Stimulated activated CD4-positive, alpha-beta T cell treated with anti-CD3 and anti-CD28 coated beads, Interleukin-12 subunit alpha, Interleukin-12 subunit beta, amount 100 ng/mL, for 24 hours (primary cell): ENCODE measurements at places on chromosomes 16 and 17.

DNA sequence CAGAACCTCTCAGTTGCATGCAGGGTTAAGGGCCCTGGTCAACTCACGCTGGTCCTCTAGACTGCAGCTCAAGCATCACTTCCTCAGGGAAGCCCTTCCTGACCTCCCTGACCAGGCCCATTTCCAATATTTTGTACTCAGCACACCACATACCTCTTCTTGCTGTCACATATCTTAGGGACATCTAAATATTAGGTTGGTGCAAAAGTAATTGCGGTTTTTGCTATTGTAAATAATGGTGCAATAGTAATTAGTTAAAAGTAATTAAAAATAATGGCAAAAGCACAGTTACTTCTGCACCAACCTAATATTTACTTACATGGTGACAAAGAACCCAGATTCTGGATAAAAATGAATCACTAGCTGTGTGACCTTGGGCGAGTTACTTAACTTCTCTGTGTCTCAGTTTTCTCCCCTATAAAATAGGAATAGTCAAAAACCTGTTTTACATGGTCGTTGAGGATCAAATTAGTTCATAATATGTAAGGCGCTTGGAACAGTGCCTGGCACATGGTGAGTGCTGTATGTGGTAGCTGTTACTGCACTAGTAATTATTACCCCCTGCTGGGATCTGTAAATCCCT lies 177.4 kb downstream of the PRKCB start:
- no peak for DNase-seq

DNA sequence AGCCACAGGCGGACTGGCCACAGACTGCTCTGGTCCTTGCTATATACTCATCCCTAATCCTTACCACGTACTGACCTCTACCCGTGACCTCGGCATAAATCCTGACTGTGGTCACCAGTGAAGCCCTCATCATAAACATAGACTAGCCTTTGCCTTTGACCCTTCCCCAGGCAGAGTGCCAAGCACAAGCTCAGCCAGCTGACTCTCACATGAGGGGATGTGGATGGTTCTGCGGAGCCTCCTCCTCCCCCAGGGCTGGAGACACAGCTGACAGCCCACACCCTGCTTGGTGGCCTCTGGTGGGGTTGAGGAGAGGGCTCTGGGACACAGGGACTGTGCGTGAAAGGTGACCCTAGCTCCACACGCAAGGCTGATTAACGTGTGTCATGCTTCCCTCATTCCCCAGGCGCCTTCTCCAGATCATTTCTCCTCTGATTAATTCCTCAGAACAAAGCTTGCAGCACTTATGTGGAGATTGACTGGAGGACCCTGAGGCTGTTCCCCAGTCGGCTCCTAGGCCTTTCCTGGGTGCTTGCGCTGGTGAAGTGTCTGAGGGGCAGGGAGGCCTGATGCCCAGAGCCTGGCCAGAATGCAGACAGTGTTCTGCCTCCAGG lies 241.5 kb upstream of the NLRP1 start:
- DNase-seq, result no peak

DNA sequence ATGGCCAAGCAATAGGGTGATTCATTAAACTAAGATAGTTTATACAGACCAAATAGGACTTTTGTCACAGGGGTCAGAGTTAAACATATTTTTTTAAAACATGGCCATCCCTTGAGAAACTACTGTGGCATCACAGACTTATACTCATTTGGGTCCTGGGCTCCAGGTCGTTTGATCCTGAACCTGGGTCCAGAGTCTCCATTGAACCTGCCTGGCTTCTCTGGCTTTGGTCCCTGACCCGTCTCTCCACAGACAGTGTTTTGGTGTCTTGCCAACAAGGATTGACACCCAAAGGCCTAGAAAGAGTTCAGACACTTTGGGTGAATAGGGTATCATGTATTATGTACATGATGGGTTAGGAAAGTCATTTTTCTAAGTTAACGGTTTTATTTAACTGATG lies 236.7 kb downstream of the PHKB start:
- no peak for DNase-seq

GRCh38 chr17:2691069-2691871 lies 20.3 kb downstream of the CLUH start:
- no peak for DNase-seq

DNA sequence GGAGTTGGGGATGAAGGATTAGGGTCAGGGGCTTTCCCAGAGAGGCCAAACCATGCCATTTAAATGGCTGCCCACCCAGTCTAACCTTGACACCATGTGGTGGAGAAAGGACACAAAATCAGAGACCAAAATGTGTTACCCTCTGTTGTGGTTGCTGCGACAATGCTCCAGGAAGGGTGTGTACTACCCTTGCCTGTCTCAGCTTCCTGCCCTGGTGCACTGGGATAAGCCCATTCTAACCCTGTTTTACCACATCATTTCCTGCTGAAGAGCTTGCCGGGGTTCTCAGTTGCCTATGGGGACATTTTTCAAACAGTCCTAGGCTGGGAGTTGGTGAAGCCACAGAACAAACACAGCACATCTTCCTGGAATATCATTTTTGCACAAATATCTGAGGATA lies 4.9 kb downstream of the OR4D1 start:
- DNase-seq, result no peak

DNA sequence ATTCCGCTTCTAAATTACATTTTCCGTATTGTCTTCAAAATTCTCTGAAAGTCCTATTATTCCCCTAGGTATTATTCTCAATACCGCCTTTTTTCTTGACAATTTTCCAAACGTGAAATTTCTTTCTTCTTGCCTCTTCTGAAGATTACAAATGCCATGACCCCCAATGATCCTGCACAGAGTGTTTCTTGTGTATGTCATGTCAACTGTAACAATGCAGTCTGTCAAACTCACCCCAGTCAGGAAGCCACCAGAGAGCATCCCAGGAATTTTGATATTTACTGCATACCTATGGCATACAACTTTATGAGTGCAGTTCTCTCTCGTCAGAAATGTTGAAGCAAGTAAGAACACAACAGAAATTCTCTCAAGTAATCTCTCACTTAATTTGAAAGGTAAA lies 847.3 kb upstream of the CDH8 start:
- no peak for DNase-seq

DNA sequence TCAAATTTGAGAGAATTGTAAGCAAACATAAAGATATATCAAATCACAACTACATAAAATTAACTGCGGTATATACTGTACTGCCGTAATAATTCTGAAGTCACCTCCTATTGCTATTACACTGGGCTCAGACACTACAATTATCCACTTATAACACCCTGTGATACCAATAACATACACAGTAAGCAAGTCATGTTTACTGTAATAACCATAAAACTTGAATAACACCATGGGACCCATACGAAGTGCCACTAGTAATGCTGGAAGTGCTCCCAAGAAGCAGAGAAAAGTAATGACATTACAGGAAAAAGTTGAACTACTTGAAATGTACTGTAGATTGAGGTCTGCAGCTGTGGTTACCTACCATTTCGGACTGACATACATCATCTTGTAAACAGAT lies 24.0 kb downstream of the CMC2 start:
- DNase-seq, result no peak

- no peak for DNase-seq
Measured at GRCh38 chr17:1673041-1673785, 11.5 kb downstream of the PRPF8 start.

- no peak for DNase-seq
Measured at GRCh38 chr17:42678951-42679491, 2.2 kb upstream of the PLEKHH3 start.

GRCh38 chr17:33493566-33493965 lies 200.5 kb upstream of the ASIC2 start:
- DNase-seq, result no peak

- DNase-seq, result peak; percentile 33
Measured at GRCh38 chr16:88634141-88634993, 4.0 kb upstream of the IL17C start.

DNA sequence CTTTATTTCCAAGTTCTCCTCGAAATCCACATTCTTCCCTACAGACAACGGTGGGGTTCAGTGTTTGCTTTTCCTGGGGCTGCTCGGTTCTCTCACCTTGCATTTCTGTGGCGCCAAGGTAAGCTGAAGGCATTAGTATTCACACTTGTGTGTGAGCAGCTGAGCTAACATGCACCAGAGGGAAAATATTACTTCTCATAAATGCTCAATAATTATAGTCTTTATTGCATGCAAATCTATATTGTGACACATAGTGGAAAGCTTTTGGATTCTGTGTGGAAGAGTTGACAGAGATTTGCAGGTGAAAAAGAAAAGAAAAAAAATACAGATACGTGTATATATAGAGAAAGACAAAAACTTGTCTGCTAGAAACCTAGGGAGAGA lies 411.8 kb downstream of the MAF start:
- no peak for DNase-seq

DNA sequence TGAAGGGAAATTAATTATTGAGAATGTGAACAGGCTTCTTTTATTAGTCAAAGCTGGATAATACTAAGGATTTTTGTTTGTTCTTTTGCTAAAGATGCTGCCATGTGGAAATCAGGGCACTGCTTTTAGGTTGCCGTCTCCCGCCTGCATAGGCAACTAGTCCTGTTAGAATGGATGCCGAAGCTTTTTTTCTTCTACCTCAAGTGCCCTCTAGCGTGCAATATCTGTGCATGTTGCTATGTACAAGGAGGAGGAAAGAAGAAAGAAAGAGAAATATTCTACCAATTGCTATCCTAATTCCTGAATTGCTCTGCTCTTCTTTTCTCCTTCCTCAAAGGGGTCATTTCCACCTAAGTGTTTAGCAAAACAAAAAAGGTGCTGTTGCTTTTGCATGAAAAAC lies 5.2 kb upstream of the CDH8 start:
- no peak for DNase-seq

DNA sequence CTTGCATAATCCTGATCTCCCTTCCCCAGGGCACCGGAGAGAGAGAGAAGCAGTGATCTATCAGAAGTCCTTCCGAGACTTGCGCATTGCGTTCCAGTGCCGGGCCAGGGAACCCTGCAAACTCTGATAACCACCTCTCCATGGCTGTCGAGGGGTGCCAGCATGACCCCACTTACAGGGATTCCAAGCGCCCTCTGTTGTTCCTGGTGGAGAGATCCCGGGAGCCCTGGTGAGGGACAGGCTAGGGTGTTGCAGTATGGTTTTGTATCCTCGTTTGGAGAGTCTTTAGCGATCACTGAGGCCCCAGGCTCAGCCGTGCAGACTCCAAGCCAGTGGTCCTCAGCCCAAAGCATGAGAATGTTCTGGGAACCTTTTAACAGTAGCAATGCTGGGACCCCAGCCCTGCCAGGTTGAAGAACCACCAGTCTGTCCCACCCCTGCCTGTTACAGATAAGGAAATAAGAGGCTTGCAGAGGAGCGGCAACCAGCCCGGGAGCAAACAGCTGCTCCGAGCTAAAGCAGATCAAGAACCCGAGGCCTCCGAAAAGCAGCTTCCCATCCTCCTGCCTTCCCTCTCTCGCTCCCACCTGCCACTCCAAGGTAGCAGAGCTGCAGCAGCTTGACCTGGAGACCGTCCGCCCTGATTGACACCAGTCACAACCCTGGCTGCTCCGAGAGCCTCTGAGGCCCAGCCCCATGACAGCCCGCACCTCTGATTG lies 150.3 kb upstream of the RPL38 start:
- DNase-seq, result no peak

- DNase-seq, result no peak
Measured at GRCh38 chr16:48432136-48432535, 46.9 kb upstream of the SIAH1 start.

DNA sequence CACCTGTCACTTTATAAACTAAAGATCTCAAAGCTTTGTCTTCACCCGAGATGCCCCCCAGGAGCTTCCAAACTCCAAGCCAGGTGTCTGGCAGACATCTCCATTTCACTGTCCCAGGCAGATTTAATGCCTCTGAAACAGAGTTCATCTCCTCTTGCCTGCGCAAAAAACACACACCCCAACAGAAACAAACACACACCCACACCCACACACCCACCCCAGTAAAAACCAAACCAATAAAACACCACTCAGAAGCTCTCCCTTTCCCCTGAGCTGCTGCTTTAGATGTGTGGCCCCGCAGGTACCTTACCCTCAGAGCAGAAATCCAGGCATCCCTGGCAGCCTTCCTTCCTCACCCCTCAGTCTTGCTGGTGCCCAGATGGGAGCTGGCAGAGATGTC lies 14.4 kb downstream of the SEC14L1 start:
- DNase-seq, result no peak

DNA sequence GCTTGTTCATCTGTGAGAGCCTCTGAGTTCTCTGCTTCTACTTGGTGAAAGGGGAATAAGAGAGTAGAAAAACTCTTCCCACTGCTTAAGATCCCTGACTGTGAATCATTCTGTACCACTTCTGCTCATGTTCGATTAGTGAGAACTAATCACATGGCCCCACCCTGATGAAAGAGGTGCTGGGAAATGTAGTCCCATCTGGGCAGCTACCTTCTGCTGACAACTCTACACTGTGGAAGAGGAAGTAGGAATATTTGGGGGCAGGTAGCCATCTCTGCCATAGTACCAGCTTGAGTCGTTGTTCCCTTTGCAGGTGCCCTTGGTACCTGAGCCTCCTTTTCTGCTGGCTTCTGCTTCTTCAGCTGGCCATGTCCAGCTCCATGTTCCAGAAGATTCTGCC lies 29.9 kb downstream of the NKD1 start:
- no peak for DNase-seq

DNA sequence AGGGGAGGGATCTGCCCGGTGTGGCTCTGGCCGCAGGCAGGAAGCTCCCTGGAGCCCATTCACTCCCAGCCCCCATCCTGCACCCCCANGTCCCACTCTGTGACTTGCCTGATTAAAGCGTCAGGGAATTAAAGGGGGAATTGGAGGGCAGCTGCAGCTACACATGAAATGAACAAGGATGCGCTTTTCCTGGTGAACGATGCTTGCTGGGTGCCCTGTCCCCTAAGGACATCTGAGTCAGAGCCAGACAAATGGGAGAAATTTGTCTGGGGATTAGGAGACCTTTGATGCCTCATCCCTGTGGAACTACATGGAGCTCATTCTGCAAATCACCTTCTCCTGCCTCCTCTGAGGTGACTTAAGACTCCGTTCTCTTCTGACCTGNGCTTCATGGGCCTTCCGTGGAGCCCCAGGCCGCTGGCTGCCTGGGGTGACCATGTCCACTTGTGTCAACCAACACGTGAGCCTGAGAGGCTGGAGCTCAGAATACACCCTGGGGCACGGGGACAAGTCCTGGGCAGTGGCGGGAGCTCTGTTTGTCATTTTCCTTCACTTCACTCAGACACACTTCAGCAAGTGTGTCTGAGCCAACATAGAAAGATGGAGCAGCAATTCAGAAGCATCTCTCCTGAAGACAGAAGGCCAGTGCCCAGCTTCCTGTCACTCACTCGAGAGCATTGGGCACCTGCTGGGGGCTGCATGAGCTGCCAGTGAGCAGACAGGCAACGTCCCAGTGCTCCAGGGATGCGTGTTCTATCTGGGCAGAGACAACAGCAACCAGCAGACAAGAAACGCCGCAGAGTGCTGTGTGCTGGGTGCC lies 54.1 kb downstream of the METRNL start:
- no peak for DNase-seq

GRCh38 chr16:22692916-22693637 lies 120.9 kb upstream of the HS3ST2 start:
- no peak for DNase-seq

GRCh38 chr17:29124135-29124924 lies 55.9 kb downstream of the MYO18A start:
- DNase-seq, result peak; percentile 13
